Hematopoietic multipotent progenitor cell treated with erythropoietin and hydrocortisone succinate and interleukin-3 and kit ligand, for 17 days (in vitro differentiated cells): ENCODE measurements at places on chromosomes 7 and 10.

GRCh38 chr7:142854372-142855113, at the start of gene EPHB6:
EPHB6 (plus strand) TSS chr7:142855076; CDS start chr7:142863228, 8,152 bp downstream.
- peak; percentile 65 for DNase-seq

- no peak for DNase-seq
These were observed 33.0 kb downstream of the MINDY4 start for GRCh38 chr7:30804078-30804661.

- no peak for DNase-seq
These were observed 650.3 kb downstream of the PHTF2 start for GRCh38 chr7:78448911-78449310.

- no peak for DNase-seq
These were observed 845.9 kb downstream of the TYW1 start for GRCh38 chr7:67842571-67842970.

DNA sequence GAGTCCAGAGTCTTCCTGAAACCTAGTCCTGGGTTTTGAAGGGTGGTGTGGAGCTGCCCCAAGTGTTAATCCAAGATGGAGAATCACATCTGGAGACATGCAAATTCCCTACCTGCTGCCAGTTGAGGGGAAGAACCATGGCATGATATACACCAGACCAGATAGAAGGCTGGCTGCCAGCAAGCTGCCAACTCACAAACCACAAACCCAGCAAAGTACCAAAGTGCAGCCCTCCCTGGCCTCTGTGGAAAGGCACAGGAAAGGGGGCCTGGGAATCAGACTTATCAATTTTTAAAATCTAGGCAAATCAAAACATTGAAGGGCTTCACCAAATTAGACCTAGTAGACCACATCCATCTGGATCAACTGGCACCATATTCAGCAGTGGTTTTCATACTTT, 157.0 kb downstream of the TMEM26 start:
- no peak for DNase-seq

DNA sequence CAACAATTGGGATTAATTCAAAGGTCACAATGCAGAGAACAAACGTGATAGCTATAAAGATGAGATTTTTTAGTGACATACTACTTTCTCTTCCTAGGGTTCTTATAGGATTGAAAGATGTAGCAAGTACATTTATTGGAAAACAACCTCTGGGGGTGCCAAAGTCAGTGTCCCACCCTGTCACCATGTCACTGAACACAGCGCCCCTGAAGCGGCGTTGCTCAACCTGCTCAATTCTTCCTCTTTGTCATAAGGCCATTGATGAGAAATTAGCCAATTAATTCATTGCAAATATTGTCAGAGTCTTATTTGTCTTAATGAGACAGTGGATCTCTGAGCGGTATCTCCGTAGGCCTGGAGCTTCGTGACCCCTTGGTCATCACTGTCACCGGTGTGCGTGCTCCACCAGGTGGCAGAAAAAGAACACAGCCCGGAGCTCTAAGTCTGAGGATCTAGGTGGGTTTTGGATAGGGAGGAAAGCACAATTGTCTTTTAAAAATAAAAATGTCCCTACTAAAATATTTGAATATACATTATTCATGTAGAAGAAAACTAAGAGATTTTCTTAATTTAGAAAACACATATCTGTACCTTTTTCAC, 362.6 kb downstream of the PAXIP1 start:
- DNase-seq = no peak

DNA sequence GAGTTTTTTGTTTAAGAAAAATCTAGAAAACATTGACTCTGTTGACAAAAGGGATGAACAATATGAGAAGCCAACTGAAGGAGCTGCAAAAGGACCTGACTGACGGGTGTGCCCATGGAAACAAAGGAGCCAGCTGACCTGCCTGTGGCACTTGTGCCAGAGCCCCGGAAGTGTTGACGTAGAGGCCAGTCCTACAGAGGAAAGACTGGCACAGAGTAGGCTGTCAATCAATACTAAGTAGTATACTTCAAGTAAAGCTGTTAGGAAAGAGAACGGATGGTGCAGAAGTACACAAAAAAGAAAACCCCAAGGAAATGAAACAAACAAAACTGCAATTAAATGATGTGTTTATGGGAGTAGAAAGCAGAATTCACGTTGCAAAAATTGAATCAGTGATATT, 19.0 kb upstream of the ABI1 start:
- DNase-seq = no peak
